ENCODE measurements at places on chromosomes 11 and 22.
A peak's percentile ranks its signal among the peaks of the same experiment; 100 is the strongest.

DNA sequence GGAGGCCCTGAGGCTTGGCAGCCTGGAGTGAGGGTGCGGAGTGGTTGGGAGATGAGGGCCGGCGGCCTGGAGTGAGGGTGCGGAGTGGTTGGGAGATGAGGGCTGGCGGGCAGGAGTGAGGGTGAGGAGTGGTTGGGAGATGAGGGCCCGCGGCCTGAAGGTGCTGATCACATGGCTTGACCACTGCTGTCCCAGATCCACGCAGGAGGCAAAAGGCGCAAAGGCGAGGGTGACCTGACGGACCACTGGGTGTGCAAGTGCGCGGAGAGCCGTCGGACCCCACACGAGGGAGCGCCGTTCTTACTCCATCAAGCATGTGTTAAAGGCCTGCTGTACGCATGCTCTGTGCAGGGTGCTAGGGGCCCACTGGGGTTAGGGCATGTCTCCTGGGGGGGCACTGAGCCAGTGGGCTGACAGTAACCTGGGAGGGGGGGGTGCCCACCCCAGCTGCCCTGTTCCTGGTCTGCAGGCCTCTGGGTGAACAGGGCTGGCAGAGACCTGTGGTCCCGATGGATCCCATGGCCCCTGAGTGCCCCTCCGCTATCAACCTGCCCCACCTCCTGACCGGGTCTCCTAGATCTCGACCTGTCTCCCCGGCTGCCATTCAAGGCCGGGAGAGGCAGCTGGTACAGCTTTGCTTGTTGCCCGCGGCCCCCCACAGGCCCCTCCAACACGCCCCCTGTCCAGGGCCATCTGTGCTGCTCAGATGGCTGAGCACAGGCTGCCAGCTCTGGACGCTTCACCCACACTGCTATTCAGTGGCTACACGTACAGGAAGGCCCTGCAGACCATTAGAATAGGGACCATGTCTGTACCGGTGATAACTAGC is 21.1 kb downstream of the MRGPRD start:
- no peak for DNase-seq

DNA sequence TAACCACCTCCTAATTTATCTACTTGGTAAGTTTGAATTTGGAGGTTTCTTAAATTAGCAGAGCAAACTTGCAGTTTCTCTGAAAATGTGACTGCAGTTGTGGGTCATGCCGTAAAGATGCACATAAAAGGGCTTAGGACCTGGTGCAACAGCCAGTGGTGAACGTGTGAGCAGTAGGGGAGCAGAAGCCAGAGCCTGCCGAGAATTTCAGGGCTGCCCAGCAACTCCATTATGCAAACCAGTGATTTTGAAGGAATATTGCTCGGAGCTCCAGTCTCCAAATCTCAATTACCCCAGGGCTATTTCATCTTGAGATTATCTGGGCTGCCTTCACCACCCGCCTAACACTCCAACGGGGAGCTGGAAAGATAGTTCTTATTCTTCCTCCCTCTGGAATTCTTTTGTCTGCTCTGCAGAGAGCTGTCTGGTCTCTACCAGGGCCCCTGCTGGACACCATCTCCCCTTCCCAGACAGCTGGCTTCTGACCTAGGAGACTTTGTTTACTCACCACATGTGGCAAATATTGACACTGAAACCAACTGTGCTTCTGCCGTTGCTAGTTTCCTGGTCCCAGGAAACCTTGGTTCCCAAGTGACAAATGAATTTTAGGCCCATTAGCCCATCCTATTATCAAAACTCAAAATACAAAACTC is 93.9 kb downstream of the DSCAML1 start:
- DNase-seq: no peak

GRCh38 chr11:92865352-92865751 is 104.1 kb upstream of the MTNR1B start:
- no peak for DNase-seq

DNA sequence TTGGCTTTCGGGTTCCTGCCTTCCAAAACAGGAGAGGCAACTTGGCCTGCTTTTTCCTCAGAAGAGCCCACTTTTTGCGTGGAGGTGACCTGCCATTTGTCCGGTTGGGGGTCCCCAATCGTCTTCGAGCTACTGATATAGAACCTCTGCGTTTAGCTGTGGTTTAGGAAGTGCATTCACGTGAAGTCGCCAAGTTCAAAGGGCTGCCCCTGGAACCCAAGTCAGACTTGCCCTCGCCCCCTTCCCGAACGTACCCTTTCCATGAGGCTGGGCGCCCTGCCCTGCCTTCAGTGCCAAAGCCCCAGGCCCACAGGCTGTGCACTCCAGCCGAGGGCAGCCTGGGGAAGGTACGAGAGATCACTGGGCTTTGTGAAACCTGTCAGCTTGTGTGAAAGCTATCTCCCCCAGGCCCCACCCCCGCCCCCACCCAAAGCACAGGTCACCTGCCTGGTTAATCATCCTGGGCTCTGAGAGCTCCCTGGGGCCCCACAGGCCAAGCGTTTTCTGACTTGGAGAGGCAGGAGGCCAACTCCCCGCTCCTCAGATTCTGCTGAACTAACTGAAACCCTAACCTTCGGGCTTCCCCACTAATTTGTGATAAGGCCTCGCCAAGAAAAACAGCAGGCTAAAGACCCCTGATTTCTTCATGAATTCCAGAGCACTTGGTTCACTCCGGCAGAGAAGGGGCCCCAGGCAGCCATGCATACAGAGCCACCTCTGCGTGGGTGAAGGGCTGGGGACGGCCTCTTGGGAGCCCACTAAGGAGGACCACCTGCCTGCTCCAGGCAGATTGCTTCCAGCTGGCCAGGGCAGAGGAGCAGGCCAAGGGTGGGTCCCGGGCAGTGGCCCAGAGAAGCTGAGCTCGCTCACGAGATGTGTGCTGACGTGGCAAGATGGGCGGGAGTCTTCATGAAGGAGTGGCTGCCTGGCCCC is 25.8 kb upstream of the KCNQ1OT1 start:
- DNase-seq: no peak

GRCh38 chr11:95108671-95109551 is 19.3 kb downstream of the ENDOD1 start:
- DNase-seq: no peak

DNA sequence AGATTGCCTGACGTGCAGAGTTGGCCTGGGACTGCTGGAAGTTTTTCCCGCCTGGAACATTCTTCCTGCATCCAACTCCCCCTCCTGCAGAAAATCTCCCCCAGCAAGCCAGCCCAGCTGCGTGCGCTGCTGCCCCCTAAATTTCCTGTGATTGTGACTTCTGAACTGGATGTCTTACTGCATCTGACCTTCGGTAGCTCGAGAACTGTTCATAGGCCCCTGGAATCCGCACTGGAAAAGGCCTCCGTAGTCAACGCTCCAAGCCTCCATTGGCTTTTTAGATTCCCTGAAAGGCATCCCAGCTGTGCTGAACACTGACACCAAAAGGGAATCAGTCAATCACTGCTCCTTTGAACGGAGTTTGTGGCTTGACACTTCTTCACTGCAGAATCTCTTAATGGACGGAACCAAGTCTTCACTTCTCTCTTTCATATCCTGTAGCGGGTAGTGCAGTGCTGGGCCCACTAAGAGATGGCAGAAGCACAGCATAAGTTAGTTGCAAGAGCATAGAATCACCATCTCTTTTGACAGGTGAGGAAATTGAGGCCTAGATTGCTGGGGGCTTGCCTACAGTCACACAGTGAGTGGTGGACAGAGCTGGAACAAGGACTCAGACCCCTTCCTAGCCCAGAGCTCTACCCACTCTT is 14.2 kb upstream of the RASD2 start:
- no peak for DNase-seq

DNA sequence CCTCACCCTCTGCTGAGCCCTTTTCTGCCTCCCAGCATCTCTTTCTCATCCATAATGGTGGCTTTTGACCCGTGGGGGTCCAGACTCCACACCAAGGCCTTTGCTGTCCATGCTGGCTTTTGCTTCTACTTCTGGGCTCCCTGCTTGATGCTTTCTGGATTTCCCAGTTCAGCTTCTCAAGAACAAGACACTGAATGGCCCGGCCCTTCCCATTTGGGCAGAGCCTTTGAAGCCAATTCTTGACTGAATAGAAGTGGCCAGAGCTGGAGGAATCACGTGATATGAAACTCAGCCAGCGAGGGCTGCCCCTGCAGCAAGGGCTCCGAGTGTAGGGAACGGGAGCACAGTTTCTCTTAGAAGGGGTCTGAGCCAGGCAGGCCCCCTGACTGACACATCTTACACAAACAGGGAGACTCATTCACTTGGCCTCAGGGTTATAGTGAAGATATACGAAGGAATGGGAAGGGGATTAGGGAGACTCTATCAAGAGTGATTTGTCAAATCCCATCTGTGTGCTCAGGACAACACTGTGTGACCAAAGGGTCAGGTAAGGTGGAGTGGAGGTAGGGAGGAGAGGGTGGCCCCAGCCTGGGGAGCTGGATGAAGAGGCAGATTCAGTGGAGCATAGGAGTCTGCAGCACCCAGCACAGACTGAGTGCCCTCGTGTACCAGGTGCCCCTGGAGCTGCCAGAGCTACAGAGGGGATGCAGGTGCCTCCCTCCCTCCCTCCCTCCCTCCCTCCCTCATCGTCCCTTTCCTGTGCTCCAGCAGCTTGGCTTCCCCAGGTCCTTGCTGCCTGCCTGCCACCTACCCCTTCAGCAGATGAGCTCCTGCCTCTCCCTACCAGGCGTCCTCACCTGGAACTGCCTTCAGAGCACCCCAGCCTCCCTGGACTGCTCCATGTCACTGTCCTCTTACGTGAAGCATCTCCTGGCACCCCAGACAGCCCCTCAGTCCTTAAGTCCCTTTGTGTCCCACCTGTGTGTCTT is 106.0 kb downstream of the TRIM29 start:
- no peak for DNase-seq

- no peak for DNase-seq
Measured at GRCh38 chr11:48031602-48032001, 51.2 kb downstream of the PTPRJ start.

GRCh38 chr22:24350627-24351026 is 76.8 kb upstream of the ADORA2A start:
- DNase-seq: no peak

GRCh38 chr11:108025387-108026080 is 16.8 kb downstream of the CUL5 start:
- no peak for DNase-seq

- no peak for DNase-seq
Measured at GRCh38 chr11:61817471-61818202, 834 bp upstream of the FADS1 start.

- no peak for DNase-seq
Measured at GRCh38 chr11:79321263-79321662, 119.6 kb downstream of the TENM4 start.

DNA sequence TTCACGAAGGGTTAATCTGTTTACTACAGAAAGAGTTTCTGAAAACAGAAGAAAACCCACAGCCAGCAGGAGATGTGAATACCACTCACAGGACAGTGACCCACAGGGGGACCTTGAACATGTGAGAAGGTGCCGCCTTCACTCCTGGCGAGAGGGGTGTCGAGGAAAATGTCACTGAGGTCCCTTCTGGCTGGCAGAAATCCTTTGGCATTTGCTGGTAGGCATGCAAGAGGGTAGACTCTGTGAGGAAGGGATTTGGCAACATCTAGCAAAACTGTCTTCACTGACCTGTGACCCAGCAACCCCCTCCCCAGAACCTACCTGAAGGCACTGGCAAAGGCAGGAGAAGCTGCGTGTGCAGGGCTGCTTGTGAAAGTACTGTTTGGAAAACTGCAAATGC is 8.6 kb downstream of the KCNQ1 start:
- no peak for DNase-seq

- no peak for DNase-seq
Measured at GRCh38 chr22:35498026-35498800, 42.4 kb upstream of the RASD2 start.

GRCh38 chr22:38845004-38845740 is 1.3 kb upstream of the NPTXR start:
- DNase-seq: no peak

GRCh38 chr11:71323876-71324526 is 71.6 kb upstream of the SHANK2 start:
- DNase-seq: no peak

DNA sequence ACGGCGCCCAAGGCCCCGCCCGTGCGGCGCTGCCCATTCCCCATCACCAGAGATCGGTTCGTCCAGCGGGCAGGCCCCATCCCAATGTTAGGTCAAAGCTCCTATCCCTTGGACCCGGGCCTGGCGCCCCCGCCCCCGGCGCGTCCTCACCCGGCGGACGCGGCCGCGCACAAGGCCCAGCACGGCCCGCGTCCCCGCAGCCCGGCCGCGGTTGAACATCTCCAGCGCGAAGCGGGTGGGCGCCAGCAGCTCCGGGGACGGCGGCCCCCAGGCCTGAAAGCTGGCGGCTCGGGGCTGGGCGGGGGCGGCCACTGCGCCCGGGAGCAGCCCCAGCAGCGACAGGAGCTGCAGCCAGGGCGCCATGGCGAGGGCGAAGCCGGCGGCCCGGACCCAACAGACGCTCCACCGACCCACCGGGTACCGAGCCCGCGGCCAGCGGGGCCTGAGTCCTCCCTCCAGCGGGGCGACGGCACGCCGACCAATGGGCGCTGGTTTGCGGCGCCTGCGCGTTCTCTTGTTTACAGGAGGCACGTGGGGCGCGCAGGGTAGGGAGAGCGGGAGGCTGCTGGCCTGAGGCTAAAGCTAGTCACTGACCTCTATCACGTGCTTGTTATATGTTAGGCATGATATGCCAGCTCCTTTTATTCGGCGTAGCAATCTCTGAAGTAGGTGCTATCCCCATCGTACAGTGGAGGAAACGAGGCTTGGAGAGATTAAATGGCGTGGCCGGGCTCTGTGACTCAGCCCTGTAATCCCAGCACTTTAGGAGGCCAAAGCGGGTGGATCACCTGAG is at the start of gene CTSF:
Gene CTSF, minus strand, starts transcription at position 483 of the 793 bp plus-strand sequence. Its CDS starts 120 bp downstream, at position 363.
- DNase-seq: peak; percentile 66

GRCh38 chr22:47032956-47033647 is 270.7 kb downstream of the TBC1D22A start:
- DNase-seq: no peak

DNA sequence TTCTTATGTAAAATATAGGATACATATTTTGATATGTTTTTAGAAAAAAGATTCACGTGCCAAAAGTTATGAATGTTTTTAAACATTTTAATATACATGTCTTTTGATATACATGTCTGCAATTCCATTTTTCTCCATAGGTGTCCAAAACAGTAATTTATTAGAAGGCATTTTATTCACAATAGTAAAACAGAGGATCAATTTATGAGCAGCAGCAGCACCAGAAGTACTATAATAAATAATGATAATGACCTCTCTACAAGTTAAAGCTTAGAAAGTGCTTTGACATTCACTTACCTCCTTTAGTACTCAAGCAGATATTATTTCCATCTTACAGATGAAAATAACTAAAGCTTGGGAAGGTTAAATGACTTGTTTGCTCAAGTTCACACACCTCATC is 96.7 kb upstream of the DBX1 start:
- no peak for DNase-seq

DNA sequence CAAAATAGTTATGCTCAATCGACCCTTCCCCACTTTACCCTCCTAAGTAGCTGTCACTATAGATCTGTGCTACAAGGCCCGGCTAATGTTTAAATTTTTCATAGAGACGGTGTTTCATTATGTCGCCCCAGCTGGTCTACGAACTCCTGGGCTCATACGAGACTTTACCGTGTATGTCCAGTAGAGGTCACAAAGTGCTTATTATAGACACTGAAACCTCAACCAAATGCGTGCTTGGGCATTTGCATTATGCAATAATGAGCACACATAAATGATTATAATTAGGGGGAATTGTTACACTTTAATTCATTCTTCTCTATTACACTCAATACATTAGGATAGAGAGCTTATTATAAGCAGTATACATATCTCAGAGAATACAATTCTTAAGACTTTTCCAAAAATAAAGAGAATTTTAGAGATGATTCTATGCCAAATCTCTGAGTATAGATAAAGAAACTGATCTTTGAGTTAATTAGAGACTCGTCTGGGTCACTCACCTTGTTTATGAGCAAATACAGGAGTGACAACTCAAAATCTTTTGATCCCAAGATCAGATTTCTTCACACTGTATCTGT is 12.5 kb upstream of the MRPL16 start:
- no peak for DNase-seq
